CD14-positive monocyte (primary cell): ENCODE measurements at places on chromosomes 6 and 20.

DNA sequence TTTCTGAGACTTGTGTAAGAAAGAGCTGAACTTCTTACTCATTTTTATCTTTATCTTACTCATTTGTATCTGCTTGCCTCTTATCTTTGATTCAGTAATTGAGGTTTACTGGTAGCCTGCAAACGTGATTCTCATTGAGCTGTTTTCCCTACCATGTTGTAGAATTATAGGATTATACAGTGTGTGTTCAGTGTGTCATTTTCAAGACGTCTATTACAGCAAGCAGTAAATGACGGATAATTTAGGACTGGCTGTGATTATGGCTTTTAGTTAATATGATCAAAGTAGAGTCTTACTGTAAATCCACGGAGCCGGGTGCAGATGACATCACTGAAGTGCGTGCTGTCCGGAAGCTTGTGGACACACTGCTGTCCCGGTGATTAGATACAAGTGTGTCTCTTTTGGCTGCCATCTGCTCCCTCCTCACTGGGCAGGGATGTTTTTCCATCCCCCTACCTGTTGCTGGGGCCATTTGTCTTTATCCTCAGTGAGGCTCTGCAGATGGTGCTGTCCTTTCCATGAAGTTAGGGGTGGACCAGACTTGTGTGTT is 6.0 kb downstream of the NELFCD start:
- no peak for DNase-seq

- no peak for DNase-seq
Measured at GRCh38 chr6:118558464-118559217, 10.5 kb downstream of the PLN start.

- DNase-seq: no peak
Measured at GRCh38 chr6:137025786-137026730, 18.7 kb downstream of the IL20RA start.

GRCh38 chr6:160015778-160016684 is 47.1 kb downstream of the IGF2R start:
- no peak for DNase-seq

DNA sequence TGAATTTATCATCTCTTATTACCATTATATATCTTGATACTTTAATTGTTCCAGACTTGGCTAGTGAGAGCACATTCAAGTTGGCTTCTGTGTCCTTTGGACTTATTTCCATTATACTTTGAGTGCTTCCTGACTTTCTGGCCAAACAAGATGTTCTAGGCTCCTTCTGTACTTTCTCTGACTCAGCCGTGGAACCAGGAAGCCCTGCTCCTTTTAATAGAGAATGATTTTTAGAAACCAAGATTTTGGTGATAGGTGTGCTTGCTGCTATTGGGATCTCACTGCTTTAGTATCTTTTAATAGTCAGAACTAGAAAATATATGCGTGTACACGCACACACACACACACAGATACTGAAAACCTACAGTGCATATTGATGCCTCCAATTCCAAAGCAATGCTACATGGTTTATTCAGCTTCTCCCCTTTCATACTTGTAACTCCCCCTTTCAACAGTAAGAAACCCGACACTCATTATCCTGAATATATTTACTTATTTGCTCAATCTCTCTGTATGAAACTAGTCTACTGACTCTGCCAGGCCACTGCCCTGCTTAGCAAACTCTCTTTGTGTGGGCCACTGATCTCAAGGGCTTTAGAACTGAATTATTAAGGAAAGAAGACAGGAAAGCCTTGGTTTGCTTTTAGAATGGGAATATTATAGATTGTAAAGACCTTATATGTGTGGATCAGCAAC is 42.7 kb upstream of the EZR start:
- DNase-seq: no peak

DNA sequence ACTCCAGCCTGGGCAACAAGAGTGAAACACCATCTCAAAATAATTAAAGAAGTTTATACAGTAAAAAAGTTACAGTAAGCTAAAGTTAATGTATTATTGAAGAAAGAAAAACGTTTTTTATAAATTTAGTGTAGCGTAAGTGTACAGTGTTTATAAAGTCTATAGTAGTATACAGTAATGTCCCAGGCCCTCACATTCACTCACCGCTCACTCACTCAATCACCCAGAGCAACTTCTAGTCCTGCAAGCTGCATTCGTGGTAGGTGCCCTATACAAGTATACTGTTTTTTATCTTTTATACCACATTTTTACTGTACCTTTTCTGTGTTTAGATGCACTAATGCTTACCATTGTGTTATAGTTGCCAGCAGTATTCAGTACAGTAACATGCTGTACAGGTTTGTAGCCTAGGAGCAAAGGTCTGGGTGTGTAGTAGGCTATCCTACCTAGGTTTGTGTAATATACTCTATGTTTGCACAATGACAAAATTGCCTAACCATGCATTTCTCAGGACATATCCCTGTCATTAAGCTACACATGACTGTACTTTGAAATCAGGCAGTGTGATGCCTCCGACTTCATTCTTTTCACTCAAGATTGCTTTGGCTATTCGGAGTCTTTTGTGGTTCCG is 16.7 kb downstream of the MGME1 start:
- no peak for DNase-seq
